ENCODE measurements at places on chromosomes 2 and 18.

DNA sequence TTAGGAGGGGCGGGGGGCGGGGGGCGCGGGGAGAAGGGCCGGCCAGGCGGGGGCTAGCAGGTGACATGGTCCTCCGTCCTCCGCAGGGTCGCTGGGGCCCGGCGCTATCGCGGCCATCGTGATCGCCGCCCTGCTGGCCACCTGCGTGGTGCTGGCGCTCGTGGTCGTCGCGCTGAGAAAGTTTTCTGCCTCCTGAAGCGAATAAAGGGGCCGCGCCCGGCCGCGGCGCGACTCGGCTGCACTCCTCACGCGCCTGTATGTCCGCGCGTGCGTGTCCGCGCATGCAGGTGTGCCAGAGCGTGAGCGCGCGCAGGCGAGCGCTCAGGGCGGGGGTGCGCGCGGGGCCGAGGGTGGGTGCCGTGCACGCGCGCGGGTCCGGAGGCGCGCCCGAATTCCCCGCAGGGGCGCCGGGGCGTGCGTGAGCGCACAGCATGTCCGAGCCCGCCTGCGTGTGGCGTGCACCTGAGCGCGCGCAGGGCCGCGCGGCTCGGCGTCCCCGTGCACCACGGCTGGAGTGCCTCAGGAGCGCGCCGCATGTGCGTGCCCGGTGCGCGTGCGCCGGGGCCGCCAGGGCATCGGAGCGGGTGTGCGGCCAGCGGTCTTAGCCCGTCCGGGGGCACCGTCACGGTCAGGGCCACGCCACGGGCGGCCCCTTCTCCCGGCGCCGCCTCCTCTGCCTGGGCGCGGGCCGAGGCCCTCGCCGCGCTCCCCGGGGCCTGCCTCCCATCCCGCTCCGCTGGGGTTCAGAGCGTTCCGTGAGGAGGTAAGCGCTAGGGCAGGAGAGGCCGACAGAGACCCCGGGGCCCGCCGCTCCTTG, 6.3 kb downstream of the SNORC start:
- no peak for DNase-seq

GRCh38 chr2:133204421-133204820, 363.8 kb downstream of the NCKAP5 start:
- DNase-seq, result no peak

GRCh38 chr2:124877141-124877577, 852.1 kb downstream of the CNTNAP5 start:
- DNase-seq, result no peak

DNA sequence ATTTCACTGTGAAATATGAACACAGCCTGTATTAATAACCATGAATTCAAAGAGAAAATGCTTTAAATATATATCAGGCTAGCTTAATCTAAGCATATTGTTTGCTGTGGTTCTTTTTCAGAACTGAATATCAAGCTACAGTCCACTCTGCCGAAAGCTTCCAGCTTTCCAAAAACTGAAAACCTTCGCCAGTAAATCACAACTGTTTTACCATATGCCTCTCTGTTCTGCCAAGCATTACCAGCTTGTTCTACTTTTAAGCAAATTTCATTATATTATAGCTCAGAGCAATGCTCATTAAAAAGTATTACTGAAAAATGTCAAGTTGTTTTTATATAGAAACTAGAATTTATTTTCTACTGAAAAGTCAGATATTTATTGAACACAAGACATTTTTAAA, 277.4 kb downstream of the NRXN1 start:
- DNase-seq, result no peak

DNA sequence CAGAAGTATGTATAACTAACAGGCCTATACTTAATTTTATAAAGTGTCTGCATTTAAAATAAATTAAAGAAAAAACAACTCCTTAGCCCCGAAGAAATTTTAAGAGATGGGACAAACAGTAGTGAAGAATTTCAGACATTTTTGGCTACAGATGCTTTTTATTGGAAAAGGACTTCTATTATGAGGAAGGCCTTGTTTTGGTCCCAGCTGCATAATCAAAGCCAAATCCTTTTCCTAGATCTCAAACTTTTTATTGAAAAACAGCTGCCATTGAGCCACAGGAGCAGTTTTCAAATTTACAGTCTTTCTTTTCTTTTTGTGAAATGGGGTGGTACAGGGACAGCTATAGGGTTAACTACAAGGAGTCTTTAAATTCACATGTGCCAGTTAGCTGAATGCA, 51.3 kb upstream of the SETBP1 start:
- DNase-seq, result no peak

DNA sequence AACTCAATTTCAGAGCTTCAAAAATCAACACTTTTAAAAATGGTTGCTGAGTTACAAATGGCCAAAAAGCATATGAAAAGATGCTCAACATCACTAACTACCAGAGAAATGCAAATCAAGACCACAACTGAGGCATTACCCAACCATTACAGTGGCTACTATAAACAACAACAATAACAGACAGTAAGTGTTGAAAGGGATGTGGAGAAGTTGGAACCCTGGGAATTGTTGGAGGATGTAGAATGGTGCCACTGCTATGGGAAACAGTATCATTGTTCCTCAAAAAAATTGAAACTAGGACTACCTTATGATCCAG, 173.3 kb upstream of the SPRED2 start:
- DNase-seq, result no peak

DNA sequence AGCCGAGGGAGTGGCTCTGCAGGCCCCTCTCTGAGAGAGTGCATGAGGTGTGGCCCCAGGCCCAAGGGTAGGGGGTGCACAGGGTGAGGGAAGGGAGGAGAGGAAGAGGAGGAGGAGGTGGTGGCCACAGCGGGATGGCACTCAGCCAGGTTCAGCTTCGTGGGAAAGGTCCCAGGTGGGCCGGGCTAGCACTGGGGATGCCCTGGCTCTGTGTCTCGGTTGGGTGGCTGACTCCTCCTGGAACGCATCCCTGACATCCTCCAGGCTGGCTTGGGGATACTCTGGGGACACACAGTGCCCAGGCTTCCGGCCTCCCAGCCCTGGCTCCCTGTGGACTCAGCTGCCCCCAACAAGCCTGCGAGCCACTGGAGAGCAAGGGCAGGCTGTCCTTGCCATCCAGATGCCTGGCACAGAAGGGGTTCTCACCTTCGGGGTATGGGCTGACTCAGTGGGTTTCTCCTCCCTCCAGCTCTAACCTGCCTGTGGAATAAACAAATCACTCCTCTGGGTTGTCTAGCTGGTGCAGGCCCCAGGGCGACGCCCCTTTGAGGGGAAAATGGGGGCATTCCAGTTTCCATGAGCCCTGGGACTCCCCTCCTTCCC, 582 bp upstream of the ZAP70 start:
- DNase-seq, result no peak

DNA sequence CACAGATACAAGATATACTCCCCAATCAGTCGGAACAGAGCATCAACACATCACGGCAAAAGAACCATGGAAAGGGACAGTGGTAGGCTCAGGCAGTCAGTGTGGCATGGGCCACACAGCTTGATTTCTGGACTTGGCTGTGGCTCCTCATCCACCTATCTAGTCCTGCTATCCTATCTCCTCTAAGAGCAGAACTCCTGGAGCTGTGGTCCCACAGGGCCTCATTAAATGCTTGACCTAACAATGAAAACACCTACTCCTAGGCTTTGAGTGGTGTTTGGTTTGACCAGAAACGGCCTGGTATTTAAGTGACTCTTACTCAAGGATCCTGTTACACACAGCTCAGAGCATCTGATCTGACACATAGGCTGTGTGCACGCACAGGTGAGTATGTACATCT, 33.6 kb upstream of the SMAD2 start:
- DNase-seq, result no peak

- no peak for DNase-seq
Measured at GRCh38 chr18:7877609-7878008, 310.5 kb downstream of the PTPRM start.

DNA sequence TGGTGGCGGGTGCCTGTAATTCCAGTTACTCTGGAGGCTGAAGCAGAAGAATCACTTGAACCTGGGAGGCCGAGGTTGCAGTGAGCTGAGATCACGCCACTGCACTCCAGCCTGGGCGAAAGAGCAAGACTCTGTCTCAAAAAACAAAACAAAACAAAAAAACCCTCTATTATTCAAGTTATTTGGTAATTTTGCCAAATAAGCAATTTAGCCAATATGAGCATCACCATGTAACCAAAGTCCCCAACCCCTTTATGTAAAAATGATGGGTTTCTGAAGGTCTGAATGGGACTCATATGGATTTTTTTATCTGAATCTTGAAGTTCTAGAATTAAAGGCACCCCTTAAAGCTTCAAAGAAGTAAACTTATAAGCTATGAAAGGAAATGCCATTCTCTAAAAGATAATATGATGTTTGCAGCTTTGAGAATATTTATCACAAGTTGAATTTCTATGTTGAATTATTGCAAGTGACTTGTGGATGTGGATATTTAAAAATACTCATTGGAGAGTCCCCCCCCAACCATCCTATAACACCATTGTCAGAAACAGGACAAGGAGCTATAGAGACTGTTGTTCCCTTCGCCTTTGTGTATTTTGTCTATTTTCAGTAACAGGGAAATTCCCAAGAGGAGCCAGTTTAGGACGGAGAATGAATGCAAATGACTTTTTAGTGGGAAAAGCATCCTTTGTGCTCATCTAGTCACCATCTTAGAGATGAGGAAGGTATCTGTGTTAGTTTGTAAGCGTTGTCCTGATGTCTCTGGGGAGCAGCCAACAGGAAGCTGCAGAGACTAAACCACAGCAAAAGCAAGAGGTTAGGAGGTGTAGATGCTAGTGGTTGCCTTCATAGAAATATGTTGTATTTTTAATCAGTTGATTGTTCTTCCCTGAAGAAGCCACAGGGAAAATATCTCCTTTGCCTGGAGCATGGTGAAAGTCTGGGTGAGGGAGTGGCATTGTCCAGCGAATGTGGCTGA, 68.3 kb downstream of the TET3 start:
- DNase-seq, result no peak

DNA sequence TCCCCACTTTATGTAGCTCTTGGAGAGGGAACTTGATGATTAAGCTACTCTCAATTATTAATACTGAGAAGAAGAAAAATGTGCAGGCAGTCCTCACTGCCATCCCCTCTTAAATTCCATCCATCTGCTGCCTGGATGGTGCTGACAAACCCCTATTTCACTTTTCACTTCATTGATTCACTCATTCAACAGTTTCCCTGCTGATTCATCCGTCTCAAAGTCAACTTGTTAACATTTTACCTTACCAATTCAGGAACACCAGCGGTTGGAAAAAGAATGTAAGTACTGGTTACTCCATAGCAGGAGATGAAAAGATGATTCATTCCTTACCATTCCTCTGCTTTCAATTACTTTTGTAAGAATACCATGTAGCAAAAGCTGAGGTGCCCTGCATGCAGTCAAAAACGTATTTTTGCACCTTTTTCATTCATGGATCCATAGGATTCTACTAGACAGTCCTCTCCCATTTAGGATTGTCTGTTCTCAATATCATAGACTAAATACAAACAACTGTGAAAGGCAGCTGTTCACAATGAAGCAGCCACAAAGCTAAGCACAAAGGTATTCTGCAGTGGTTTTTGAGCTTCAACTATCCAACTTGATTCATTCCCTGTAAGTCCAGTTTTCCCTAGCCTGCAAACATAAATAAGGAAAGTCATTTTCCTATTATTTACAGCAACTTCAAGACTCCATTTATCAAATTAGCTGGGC, 262.0 kb downstream of the MREG start:
- peak; percentile 82 for DNase-seq

DNA sequence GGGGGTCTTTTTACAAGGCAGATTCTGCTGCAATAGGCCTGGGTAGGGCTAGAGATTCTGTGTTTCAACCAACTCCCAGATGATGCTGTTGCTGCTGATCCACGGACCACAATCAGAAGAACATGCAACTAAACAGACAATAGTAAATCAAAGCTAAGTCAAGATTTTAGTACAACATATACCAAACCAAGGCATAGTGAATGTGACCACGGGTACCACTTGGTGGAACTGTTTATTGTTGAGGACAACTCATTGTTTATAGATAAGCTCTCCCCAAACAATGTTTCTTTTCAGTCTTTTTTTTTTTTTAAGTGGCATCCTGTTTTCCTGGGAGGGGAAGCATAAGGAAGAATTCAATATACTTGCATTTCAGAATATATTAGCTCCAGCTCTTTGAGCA, 36.0 kb upstream of the DARS1 start:
- no peak for DNase-seq

- DNase-seq, result peak; percentile 28
Measured at GRCh38 chr2:185787227-185788145, 48.9 kb downstream of the FSIP2 start.

DNA sequence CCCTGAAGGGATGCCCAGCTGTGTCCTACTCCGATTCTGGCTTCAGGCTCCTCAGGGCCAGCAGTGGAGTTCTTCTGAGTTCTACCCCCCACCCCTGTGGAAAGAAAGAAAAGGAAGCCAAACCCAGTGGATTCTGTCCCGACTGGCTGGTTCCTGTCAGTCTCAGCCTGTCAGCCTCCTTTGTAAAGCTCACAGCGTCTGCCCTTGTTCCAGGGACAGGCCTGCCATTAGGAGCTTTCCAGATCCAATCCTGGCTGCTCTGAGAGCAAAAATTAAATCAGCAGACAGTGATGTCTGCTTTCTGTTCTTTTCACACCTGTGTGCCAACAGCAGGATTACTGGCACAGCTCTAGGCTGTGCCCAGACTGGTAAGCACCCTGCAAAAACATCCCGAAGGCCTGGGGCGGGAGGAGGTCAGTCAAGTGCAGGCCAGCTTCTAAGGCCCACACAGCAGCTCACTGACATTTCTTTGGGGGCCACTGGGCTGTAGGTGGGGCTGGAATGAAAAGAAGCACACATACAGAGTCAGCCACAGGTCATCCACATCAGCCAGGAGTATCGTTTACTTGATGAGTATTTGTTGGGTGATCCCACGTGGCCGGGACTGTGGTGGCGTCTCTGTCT, 69.1 kb downstream of the EHD3 start:
- no peak for DNase-seq

- DNase-seq, result no peak
Measured at GRCh38 chr2:44927985-44928482, 13.5 kb upstream of the SIX3 start.

GRCh38 chr2:129050101-129050500, 731.4 kb upstream of the HS6ST1 start:
- DNase-seq, result no peak

GRCh38 chr18:26335571-26336487, 109.6 kb downstream of the TAF4B start:
- DNase-seq, result no peak

- no peak for DNase-seq
Measured at GRCh38 chr18:49364821-49365220, 95.6 kb downstream of the DYM start.

DNA sequence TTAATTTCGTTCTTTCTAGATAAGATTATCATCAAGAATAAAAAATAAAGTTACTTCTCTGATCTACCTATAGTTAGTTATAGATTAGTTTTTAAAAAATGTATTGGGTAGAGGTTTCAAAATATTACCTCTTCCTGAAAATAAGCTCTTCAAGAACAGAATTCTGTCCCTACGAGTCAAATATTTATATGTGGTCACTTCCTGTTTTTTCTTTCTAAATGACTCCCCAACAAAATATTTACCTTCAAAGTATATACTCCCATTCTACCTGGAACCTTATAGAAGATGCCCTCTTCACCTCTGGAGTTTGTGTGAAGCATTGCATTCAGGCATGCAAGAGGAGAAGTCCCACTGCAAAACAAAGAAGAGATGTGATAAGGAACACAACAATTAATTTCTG, 72.3 kb downstream of the ASXL2 start:
- DNase-seq, result no peak

Data from EL (cell line).